CD4-positive, alpha-beta T cell treated with Interferon gamma for 1 hour (primary cell): ENCODE measurements at places on chromosomes 1 and 21.

DNA sequence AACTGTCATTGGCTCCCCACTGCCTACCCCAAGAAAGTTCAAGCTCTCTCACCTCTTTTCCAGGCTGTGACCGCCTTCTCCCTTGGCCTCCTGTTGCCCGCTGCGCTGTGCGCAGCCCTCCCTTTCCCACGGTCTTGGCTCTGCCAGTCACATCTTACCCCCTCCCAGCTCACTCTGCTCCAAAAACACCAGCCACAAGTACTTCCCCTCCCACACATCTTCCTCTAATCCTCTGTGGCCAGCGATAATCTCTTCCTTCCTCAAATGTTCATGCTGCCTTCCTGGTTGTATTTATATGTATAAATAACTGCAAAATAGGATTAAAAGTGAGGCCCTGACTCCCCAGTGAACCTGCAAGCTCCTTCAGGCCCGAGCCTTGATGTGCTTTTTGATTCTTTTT, 81.8 kb downstream of the AJAP1 start:
- DNase-seq = peak; percentile 9

GRCh38 chr1:31775210-31775999, 11.3 kb upstream of the ADGRB2 start:
- no peak for DNase-seq

DNA sequence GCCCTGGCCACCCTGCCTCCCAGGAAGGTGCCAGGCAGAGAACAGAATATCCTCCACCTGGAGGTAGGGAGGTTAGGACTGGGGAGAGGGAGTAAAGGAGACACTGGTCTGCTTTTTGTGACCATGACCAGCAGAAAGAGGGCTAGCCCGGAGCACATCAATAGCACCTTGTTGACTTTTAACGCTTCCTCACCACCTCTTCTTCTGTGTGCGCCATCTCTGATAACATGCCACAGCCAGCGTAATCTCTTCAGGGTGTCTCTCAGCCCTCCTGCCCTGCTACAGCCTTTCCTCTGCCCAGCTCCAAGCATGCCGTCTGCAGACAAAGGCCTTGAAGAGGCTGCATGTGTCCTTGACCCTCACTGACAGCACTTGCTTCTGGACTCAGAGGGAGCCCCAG, 50.9 kb upstream of the GJA5 start:
- no peak for DNase-seq

GRCh38 chr1:109191891-109192290, 21.8 kb upstream of the SARS1 start:
- DNase-seq = no peak

DNA sequence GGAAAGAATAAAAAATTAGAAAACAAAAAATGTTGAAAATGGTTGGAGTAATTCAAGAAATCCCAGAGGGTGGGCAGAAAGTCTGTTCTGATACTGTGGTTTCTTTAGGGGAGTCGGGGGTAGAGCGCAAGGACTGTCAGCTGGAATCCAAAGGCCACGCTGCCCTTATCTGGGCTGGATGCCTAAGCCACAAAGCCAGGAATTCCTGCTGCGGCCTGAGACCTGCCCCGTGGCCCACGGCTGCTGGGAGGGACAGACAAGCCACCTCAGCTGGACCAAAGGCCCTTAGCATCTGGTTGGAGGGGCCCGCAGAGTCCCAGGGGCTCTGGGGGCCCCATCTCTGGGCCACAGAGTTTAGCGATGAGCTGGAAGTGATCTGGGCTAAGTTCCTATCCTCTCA, 60.2 kb downstream of the DMRTB1 start:
- DNase-seq = no peak

- DNase-seq = no peak
Observed at GRCh38 chr1:179334440-179334839, 31.3 kb upstream of the AXDND1 start.

DNA sequence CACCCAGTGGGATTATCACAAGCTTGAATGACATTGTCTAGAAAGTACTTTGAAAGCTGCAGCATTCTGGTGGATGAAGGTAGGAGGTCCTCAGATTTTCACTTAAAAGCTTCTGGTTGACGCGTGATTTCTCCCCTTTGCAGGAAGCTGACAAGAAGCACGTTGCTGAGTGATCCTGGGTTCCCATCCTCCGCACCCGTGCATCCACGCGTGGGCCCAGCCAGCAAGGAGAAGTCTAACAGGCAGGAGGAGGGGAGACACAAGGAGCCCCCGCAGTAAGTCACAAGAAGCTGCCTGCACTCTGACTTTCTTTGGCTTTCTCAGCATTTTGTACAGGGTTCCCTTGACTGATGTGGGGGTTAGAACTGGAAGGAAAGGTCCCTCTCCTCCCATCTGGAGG, 7.8 kb upstream of the B3GALT5 start:
- DNase-seq = no peak

DNA sequence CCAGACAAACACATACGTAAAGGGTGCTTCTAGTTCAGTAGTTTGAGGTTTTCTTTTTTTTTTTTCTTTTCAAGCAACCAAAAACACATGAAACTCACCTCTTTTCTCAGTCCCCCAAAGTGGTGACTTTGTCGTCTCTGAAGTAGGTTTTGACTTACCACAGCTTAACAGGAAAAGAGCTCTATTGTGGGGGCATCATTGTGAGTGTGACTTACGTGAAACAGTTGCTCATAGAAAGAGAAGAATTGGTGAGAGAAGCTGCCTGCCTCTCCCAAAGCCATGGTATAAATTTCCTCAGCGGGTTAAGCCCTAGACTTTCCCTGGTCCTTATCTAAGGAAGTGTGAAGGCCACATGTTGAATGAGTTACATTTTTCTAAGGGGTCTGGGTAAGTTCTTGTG, 11.9 kb downstream of the FASLG start:
- peak; percentile 3 for DNase-seq
